ENCODE measurements at places on chromosomes 1 and 21.

DNA sequence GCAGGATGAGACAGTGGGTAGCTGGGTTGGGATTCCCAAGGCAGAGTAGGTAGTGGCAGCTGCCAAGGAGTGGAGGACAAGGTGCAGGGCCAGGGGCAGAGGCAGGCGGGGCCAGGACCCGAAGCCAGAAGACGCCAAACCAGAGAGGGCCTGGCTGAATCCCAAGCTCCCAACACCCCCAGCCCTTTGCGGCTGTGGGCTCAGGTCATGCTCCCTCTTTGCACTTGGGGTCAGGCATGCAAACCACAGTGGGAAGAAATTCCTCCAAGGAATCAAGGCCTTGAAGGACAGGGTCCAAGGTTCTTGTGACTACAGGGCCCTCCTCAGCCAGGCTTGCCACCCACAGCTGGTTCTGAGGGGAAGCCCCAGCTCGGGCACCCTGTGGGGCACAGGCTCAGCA, 6.2 kb downstream of the C1orf210 start:
- no peak for DNase-seq

GRCh38 chr1:182110635-182111034, 49.1 kb upstream of the ZNF648 start:
- no peak for DNase-seq

DNA sequence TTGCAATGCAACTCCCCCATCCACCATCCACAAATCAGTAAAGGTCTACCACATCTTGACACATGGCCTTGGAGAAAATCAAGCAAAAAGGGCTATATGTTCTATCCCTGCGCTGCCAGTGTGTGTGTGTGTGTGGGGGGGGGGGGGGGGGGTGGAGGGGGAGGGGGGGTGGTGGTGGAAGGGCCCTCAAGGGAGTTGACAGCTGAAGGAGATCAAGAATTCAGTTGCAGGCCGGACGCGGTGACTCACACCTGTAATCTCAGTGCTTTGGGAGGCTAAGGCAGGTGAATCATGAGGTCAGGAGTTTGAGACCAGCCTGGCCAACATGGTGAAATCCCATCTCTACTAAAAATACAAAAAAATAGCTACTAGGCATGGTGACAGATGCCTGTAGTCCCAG, 37.6 kb upstream of the CLIC4 start:
- no peak for DNase-seq

DNA sequence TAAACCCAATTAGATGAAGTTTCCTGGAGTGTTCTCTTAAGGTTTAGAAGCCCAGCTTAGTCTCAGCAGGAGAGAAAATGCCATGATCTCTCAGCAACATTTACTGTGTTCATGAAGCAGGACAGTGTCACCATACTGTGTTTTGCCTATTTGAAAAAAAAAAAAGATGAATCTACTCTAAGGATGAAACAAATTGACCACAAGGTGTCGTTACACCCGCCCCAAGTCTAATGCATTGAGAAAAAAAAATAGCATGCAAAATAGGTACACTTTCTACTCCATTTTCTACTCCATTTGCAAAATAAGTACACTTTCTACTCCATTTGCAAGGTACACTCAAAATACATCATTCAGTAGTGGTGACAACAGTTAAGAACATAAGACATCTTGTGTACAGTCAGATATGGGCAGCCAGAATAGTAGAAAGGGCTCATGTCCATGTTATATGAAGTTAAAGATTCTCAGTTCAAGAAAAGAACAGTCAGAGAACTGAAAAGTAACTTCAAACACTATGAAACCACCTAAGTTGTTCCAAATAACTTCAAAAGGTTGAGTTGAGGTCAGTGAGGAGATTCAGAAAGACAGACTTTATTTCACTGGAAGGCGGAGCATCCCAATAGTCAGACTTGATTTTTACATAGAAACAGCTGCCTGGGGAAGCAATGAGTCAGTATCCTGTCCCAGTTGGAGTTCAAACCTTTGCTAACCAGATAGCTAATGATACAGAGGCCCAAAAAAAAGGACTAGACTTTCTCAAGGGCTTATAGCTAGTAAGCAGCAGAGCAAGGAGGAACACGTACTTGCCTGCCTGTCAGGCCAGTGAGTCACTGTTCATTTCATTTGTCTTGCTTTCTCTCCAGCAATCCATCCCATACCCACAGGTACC, 13.3 kb downstream of the PLPPR5 start:
- no peak for DNase-seq

DNA sequence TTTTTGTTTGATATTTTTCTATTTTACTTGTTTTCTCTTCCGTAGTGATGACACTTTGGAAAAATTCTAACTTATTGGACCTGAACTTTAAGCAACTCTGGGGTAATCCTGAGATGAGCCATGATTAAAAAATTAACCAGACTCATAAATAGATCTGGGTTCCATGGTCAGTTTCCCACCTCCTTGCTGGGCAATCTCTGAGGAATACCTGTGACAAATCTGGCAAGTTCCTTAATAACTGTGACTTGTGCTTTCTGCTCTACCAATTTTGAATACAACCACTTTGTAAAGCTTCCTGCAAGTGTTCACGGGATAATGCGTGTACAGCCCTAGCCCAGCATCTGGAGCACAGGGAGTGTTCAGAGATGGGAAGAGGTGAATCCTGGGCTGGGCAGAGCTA, 3.3 kb downstream of the OVGP1 start:
- no peak for DNase-seq

DNA sequence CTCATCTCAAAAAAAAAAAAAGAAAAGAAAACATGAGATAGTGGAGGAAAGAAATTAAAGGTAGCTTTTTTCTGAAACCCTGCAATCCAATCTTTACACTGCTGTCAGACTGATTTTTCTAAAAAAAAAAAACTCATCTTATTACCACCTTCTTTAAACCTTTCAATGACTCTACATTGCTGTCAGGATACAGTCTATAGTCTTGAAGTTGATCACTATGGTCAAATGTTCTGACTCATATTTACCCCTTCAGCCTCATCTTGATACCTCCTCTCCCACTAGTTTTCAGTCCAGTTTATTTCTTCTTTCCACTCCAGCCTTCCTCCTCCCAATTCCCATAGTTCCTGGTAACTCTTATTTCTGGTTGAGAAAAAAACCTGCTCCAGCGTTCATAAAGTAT, 17.7 kb upstream of the NFIA start:
- DNase-seq: no peak

DNA sequence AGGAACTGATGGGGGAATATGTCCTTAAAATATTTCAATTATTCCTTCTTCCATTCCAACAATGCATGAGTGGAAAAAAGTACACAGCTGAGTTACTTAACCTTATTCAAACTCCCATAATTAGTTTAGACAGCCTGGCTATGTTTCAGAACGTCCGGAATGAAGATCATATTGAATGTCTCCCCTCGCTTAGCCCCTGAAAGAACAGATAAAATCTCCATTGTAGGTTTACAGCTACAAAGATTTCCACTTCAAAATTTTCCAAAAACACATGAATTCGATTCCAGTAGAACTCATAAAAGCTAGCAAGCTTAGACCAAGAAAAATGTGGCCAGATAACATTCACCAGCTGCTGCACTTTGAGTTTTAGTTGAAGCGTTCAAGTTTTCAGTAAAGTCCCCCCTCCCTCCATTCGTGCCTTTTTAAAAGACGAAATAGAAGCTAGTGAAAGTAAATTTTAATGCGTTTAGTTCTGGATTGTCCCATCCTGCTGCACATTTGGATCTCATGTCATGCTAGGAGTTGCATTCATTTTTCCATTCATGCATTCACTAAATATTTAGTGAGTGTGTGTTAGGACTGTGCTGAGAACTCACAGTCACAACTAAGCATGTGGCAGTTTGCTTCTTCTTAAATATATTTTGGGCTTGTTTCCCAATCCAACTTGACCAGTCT, 29.4 kb upstream of the SSX2IP start:
- DNase-seq: no peak

- no peak for DNase-seq
Observed at GRCh38 chr1:88394958-88395357, 289.1 kb upstream of the PKN2 start.

DNA sequence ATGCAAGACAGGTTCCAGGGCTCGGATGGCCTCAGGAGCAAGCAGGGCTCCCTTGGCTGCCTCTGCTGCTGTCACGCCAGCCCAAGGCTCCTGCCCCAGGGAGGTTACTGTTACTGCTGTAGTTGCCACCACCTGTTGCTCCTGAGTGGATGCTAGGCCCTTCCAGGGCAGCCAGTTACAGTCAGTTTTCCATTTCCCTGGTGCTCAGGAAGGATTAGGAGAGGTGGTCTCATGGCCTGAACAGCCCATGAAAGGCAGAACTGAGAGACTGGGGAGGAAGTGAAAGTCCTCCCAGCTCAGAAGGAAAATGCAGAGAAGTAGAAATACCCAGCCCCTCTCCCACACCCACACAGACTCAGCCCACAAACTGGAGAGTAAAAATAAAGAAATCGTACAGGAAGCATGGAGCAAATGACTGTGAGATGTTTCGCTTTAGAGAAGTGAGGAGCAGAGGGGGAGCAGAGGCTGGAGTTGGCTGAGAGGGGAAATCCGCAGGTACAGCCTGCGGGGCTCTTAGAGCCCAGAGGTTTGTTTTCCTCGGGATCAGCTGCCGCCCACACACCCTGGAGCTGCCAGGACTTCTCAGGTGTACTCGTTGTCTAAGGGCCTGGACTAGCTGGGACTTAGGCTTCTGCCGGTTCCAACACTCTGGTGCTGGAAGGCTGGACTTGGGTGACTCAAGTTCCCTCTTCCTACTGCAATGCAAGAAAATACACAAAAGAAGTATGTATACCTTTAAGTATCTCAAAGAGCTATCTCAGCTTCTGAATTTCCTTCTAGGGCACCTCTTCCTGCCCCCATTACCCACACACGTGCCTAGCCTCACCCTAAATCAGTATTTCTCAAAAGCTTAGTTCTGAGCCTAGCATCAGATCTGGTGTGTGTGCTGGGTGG, 2.3 kb downstream of the IL6R start:
- DNase-seq: no peak

DNA sequence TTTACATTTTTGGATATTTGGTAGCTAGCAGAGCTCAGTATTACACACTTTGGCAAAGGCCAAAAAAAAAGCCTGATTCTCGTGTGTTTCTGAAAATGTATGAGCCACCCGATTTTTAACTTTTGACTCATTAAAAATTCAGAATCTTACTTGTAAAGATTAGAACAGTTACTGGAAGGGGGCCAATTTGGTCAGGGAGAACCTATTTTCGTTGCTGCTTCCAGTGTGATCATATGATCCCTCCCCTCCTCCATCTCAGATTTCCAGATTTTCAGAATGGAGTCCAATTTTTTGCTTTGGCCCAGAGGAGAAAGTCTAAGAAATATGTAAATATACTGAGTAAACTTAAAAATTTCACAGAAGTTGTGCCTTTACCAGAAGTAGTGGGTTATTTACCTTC, 3.2 kb upstream of the OR2AK2 start:
- no peak for DNase-seq

All from stimulated activated CD8-positive, alpha-beta memory T cell treated with anti-CD3 and anti-CD28 coated beads, Interleukin-7, amount 100 ng/mL, for 1 hour (primary cell).